Natural killer cell (primary cell): ENCODE measurements at places on chromosomes 4 and X.

DNA sequence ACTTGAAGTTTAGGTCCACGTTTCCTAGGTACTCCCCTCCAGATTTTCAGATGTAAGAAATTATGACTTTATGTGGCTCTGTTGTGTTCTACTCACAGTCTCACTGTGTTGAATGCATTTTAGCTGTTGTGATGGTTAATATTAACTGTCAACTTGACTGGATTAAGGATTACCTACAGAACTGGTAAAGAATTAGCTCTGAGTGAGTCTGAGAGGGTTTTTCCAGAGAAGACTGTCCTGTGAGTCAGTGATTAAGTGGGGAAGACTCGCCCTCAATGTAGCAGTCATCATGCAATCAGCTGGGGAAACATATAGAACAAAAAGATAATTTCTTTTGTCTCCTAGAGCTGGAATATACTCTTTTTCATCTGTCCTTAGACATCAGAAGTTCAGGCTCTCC, 493.4 kb downstream of the ACTRT1 start:
- no peak for DNase-seq

DNA sequence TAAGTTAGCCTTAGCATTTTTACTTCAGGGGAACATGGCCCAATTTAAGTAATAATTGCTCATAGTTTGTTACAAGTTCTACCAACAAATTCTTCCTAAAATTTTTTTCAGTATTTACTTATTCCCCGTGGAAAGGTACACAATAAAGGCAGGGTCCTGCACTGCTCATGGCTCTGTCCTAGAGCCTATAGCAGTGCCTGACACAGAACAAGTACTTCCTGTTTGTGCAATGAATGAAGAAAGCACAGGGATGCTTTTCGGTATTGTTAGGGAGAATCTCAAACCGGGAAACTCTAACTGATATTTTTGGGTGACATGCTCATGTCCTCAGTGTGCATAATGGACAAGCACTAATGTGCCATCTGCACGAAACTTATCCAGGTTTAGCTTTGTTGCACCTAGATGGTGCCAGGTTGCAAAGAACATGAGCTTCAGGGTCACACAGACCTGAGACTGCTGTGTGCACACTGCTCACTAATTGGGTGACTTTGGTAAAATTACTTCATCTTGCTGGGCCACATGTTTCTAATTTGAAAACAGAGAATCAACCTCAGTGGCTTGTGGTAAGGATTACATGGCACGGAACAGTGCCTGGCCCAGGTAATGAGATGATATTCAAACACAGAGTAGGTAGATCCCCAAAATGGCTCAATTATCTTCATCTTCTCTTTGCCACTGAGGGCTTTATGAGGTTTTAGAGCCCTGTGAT, 175.8 kb upstream of the NPY2R start:
- no peak for DNase-seq

DNA sequence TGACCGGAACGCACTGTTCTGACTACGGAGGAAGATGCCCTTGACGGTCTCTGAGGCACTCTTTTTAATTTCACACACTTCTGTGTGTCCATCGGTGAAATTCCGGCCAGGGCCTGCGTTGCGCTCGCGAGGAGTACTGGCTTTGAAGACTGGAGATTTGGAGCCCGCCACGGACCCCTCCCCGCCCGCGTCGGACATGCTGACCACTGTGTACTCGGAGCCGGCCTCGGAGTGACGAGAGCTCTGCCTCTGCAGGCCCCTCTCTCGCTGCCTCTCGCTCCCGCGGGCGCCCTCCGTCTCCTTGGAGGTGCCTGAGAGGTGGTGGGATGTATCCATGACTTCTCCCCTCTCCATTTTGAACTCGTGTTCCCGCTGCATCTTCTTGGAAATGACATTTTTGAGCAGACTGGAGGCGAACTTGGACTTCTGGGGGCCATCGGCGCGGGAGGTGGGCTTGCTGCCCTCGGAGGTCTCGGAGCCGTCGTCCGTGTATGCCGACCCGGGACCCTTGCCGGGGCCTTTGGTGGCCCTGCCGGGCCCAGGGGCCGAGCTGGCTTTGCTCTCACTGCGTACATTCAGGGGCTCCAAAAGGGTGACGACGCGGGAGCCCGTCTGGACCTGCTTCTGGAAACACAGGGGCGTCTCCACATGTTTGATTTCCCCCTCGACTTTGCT, 5.7 kb downstream of the C4orf54 start:
- DNase-seq: no peak

GRCh38 chr4:15636818-15637217, 18.3 kb downstream of the FBXL5 start:
- no peak for DNase-seq

- peak; percentile 70 for DNase-seq
Observed at GRCh38 chrX:120380699-120381098, 18.8 kb downstream of the ATP1B4 start.

DNA sequence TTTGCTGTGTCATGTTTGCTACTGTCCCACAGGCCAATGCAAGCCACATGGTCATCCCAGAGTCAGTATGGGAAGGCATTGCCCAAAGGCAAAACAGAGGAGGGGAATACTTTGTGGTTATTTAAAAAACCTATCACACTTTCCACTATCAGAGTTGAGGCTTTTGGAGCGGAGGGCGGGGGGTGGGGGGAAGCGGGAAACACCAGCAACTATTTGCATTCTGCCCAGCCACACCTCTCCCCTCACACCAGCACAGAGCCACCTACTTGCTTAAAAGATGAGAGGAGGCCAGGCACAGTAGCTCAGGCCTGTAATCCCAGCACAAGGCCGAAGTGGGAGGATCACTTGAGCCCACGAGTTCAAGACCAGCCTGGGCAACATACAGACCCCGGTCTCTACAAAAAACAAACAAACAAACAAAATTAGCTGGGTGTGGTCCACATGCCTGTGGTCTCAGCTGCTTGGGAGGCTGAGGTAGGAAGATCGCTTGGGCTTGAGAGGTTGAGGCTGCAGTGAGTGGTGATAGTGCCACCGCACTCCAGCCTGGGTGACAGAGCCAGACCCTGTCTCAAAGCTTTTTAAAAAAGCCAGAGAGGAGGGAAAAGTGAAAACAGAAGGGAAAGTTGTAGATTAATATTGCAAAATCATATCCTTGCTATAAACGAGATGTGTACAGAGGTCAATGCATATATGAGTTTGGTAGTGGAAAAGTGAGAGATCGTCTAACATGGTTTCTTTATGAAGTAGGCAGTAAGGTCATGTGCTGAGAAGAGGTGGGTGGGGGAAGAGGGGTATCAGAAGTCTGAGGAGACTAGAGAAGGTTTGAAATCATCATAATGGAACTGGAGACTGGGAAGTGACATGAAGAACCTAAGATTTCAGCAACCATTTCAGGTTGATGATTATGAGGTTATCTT, 1.9 kb upstream of the CHST7 start:
- no peak for DNase-seq

DNA sequence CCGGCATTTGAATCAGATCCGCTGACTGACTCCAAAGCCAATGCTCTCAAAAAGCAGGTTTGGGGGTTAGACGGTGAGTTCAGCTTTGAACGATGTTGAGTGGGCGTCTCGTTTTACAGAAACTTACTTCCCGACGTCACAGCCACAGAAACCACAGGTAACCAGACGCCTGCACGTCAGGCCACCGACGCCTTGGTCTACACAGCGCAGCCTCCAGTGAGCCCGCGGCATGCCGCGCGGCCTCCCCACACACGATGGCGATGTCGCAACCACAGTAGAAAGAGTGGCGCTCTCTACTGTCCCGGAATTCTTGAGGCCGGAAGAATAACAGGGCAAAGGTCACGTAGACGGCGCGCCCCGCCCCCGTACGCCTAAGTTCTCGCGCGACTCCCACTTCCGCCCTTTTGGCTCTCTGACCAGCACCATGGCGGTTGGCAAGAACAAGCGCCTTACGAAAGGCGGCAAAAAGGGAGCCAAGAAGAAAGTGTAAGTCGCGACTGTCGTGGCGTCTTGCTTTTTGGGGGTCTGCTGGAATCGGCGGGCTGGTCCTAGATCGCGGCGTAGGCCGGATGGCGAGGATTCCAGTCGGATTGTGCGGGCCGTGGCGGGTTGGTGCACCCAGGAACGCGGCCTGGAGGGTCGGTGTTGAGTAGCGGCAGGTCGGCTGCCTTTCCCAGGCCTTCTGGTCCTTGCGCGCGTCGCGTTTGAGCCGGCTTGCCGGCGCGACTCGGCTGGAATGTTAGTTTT, at the start of gene RPS3A:
RPS3A (plus strand) TSS at position 400 of the 747 bp plus-strand sequence; CDS start at position 425, 25 bp downstream.
- peak; percentile 99 for DNase-seq

GRCh38 chrX:1242891-1243402, 25.7 kb upstream of the CSF2RA start:
- no peak for DNase-seq

DNA sequence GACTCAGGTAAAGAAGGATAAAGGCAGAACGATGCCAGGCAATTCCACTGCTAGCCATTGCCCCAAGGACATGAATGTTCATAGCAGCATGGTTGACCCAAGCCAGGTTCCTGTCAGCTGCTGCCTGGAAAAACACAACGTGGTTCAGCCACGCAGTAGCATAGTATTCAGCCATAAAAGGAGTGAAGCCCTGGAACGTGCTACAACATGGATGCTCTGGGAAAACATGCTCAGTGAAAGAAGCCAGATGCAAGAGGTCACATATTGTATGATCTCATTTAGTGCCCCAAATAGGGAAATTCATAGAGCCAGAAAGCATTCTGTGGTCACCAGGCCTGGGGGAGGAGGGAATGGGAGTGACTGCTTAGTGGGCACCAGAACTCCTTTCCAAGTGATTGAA, 129.8 kb downstream of the GPR143 start:
- DNase-seq: no peak

DNA sequence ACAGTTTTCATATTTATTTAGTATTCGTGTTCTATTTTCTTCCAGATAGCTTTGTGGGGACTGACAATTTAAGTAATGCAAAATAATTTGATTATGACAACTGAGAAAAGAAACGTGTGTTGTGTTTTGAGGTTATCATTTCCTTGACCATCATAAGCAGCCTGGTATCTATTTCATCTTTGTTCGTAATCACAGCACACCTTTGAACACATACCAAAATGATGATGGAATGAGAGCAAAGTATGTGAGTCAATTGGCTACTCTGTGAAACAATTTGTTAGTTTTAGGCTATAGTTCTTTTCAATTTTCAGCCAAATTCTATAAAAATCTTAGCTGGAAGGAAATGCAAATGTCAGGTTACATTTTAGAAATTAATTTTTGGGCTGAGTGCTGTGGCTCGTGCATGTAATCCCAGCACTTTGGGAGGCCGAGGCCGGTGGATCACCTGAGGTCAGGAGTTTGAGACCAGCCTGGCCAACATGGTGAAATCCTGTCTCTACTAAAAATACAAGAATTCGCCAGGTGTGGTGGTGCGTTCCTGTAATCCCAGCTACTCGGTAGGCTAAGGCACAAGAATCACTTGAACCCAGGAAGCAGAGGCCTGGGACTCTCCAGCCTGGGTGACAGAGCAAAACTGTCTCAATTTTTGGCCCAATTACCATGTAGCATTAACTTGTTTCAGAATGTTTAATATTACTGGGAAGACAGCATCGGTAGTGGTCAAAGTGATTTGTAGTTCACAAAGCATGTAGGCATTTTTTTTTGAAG, 1.1 kb upstream of the DUSP21 start:
- DNase-seq: no peak

DNA sequence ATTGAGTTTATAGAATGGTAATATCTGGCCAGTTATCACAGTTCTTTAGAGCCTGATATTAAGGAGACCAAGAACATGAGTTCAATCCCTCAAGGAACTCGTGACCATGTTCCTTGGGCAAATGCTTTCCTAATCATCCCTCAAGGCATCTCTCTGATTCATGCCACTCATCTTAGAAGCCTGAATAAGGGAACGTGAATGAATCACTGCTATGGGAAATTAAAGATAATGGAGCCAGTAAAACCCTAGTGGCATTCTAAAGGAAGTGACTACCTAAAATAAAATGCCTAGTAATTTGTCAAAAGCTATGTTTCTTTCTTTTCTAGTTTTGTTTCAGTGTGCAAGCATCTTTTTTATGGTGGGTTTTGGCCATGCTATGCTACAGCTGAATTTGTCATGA, 1161.3 kb downstream of the C4orf33 start:
- no peak for DNase-seq

GRCh38 chrX:20130357-20130756, 11.3 kb downstream of the EIF1AX start:
- no peak for DNase-seq

- no peak for DNase-seq
Observed at GRCh38 chr4:1960170-1960825, 48.5 kb downstream of the NELFA start.

DNA sequence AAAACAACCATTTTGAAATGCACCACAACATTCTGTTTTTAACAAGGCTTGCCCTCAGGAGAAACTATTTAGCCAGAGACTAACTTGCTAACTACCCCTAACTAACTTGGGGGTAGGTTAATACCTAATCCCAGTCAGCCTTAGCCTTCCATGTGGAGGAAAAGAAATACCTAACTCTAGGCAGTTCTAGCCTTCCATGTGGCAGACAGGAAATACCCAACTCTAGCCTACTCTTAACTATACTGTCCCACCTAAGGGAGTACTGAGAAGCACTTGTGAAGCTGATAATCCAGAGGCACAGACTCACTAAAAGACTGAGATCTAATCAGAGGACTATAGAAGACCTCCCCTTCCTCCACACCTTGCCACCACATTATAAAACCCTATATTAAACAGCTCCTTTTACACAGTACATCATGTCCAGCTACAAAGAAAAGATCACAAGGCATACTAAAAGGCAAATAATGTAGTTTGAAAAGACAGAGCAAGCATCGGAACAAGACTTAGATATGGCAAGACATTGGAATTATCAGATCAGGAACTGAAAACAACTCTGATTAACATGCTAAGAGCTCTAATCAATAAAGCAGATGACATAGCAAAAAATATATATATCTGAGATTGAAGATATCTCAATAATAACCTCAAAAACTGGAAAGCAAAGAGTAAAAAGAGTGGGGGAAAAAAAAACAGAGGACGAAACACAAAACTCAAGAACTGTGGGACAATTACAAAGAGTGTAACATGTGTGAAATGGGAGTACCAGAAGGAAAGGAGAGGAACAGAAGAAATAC, 52.2 kb downstream of the FRYL start:
- no peak for DNase-seq

GRCh38 chr4:42471896-42472295, 74.6 kb downstream of the SHISA3 start:
- DNase-seq: no peak

GRCh38 chr4:173413036-173413435, 14.1 kb upstream of the SCRG1 start:
- no peak for DNase-seq

- no peak for DNase-seq
Observed at GRCh38 chr4:138627096-138627495, 384.9 kb upstream of the SLC7A11 start.

DNA sequence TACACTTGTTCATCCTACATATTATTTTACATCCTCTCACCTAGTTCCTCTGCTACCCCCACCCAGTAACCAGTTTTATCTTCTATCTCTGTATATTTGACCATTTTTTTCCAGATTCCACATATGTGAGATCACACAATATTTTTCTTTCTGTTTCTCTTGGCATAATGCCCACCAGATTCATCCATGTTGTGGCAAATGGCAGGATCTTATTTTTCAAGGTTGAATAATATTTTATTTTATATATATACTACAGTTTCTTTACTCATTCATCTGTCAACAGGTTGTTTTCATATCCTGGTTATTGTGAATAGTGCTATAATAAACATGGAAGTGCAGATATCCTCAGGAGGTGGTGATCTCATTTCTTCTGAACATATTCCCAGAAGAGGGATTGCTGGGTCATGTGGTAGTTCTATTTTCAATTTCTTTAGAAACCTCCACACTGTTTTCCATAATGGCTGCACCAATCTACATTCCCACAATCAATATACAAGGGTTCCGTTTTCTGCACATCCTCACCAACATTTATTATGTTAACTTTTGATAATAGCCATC, 48.2 kb downstream of the THAP9 start:
- no peak for DNase-seq
